Hippocampal formation (tissue), 2 donors: ENCODE measurements at places on chromosomes 4 and X.

GRCh38 chr4:163959932-163960331, 465.4 kb downstream of the TMA16 start:
- no peak for DNase-seq

DNA sequence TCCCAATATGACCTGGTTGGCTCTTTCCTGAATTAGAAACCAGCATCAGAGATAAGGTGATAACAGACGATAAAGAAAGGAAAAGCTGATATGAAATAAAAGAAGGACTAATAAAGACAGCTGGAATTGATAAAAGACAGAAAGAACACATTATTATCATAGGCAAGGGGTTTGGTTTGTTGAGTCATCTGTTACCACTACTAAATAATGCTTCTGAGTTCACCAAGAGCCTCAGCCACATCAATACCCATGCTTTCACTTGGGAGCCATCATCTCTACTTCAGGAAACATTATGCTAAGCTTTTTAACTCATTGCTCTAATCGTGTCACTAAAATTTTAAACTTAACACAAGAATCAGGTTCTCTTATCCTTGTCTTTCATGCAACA, 27.6 kb downstream of the ANXA5 start:
- no peak for DNase-seq

- DNase-seq, result no peak
Measured at GRCh38 chrX:2913118-2913517, 16.0 kb downstream of the ARSD start.

- DNase-seq, result no peak
Measured at GRCh38 chr4:102675141-102675540, 85.6 kb downstream of the MANBA start.

- DNase-seq, result no peak
Measured at GRCh38 chr4:173703021-173703420, 173.0 kb upstream of the HAND2 start.

DNA sequence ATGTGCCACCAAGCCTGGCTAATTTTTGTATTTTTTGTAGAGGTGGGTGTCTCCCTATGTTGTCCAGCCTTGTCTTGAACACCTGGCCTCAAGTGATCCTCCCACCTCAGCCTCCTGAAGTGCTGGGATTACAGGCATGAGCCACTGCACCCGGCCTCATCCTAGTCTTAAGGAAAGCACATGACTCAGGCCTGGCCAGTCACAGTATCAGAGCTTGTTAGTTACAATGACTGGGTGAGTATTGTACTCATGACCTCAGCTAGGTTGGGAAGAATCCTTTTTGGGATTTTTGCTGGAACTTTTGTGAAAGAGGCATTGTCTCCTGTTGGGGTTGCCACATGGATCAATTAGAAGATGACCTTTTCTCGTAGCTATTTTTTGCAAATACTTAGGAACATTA, 292.8 kb downstream of the RAPGEF2 start:
- DNase-seq, result no peak

- DNase-seq, result no peak
Measured at GRCh38 chr4:84480082-84480481, 19.0 kb downstream of the NKX6-1 start.

- DNase-seq, result no peak
Measured at GRCh38 chr4:8439914-8440491, 520 bp downstream of the ACOX3 start.

- no peak for DNase-seq
Measured at GRCh38 chr4:76581077-76581962, 146.3 kb downstream of the SHROOM3 start.

- no peak for DNase-seq
Measured at GRCh38 chr4:162241857-162242256, 78.1 kb upstream of the FSTL5 start.

DNA sequence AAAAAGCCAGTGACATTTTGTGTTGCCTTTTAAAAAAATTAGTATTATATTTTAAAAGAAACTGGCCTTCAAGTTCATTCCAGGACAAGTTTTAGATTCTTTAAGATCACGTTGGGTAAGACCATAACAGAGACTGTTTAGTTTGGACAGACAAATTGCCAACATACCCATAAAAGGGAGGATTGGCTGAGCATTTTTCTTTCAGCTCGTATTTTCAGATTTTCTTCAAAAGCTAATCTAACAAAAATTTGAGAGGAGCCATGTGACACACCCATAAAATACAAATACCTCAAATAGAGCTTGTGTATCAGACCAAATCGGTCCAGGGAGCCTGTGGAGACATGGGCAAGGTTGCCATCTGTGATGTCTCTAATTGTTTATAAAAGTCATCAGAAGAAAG, 74.6 kb upstream of the C1QTNF7 start:
- DNase-seq, result no peak

DNA sequence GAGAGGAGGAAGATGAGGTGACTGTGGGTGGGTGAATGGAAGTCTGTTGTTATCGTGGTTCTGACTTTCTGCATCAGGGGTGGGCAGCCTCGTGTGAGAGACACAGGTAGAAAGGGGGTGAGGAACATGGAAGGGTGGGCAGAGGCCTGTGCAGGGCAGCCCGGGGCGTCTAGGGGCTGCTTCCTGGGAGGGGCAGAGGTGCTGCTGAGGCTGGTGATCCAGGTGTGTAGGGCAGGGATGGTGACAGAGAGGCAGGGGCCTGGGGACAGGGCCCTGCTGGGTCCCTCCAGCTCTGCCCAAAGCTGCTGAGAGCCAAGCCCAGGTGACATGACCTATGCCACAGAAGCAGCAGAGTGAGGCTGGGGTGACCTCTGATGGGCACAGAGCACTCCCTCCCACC, 89.7 kb upstream of the C4orf50 start:
- DNase-seq, result no peak

- no peak for DNase-seq
Measured at GRCh38 chr4:60750962-60751361, 449.2 kb upstream of the ADGRL3 start.

GRCh38 chr4:21848021-21848420, 100.6 kb downstream of the KCNIP4 start:
- DNase-seq, result no peak
